ENCODE measurements at places on chromosomes 6 and 20.
A peak's percentile ranks its signal among the peaks of the same experiment; 100 is the strongest.

DNA sequence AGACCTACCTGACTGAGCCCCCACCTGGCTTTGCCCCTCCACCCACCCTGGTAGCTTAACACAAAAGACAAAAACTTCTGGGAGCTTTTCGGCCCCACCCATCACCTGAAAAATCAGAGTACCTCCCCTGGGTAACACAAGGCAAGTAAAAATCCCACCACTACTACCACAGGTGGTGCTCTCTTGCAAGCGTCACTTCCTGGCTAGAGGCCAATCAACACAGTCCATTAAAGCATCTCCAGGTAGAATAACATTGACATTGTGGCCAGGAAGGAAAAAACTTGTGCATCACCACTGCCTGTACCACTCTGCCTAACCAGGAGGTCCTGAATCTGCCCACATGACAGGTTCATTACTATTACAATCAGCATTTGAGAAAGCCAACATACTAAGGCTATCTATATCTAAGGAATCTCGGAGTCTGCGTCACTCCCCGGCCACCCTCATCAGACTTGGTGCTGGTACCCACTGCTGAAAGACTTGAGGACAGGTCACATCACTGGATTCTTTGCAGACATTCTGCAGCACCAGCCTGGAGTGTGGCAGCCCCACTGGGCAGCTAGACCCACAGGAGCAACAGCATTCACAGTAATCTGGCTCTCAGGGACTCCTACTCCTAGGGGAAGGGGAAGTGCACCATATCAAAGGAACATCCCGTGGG, 125.9 kb downstream of the CDK19 start:
- no peak for DNase-seq

DNA sequence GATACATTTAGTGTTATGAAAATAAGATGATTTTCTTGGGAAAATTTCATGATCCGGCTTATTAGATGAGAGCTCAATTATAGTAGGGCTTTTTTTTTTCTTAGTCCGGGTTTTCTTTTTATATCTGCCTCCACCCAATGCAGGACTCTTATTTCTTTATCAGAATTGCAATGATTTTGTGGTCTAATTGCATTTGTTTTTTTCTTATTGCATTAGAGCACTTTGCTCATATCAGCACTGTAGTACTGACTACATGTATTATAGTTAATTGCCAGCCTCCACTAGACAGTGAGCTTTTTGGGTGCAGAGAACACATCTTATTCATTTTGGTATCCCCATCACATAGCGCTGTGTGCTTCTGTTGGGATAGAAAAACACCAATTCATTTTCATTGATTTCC, 50.0 kb downstream of the FBXO5 start:
- DNase-seq = no peak

- DNase-seq = no peak
Observed at GRCh38 chr6:170475118-170475517, 78.0 kb downstream of the PSMB1 start.

DNA sequence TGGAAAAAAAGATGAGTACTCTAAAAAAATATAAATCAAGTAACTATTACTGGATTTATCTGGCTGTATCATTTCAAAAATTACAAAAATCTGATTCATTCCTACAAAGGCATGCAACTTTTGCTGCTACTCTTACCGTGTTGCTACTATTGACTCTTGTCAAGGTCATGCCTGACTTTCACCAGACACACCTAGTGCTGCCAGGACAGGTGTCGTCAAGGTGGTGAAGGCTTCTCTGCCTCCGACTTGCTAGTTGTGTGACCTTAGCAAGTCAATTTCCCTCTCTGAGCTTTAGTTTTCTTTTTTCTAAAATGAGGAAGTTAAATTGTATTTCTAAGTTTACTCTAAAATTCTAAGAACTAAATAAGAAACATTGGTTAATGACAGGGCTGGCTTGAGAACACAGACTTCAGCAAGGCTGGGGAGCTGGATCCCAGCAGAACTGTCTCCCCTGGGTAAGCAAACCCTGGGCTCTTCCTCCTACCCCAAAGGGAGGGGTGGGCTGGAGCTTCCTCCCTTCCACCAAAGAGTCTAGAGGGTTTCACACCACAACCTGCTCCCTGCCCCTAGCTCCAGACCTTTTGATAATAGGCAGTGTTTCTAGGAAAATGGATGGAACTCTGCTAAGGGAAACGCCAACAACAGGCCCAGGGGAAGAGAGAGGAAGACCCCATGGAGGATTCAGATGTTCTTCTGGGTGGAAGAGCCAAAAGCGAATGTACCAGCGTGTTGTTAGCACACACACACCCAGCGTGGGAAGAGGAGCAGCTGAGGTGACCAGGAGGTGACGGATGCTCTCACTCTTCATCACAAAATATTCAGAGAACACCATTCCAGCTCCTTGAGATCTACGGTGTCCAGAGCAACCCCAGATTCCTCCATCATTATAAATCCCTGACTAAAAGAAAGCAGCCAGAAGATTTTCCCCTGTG, 47.9 kb upstream of the CITED2 start:
- DNase-seq = no peak

GRCh38 chr6:116568821-116569755, 2.2 kb upstream of the RWDD1 start:
- DNase-seq = no peak

DNA sequence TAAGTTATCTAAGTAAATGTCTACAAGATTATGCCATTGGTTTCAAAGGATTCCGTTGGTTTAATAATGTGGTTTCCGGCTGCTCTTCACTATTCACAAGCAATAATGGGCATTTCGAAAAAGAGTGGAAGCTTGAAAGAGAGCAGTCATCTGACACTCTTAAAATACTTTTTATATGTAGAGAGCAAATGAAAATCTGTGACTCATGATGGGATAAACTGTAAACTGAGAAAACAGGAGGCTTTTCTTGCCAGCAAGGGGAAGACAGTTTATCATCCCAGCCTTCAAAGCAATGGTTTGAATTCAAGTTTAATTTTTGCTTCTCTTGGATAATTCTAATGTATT, 145.7 kb downstream of the KHDC1L start:
- DNase-seq = no peak

GRCh38 chr6:77678048-77678447, 25.2 kb downstream of the MEI4 start:
- no peak for DNase-seq

DNA sequence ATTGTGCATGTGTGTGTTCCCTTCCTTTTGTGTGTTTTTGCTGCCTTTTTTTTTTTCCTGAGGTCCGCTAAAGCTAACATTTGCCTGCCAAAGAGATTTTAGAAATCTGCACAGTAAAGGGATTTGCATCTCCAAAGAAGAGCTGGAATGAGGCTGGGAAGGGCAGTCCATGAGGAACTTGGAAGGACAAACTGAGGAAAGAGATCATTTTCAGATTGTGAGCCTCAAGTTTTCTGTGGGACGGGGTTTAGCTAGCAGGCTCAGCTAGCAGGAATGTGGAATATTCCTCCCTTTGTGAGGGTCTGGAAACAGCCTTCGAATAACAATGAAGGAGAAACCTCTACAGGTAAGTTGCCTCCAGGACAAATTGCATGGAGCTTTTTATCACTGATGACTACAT, 3.8 kb downstream of the INSM1 start:
- DNase-seq = no peak

GRCh38 chr6:53134601-53135235, 13.9 kb downstream of the GCM1 start:
- no peak for DNase-seq

DNA sequence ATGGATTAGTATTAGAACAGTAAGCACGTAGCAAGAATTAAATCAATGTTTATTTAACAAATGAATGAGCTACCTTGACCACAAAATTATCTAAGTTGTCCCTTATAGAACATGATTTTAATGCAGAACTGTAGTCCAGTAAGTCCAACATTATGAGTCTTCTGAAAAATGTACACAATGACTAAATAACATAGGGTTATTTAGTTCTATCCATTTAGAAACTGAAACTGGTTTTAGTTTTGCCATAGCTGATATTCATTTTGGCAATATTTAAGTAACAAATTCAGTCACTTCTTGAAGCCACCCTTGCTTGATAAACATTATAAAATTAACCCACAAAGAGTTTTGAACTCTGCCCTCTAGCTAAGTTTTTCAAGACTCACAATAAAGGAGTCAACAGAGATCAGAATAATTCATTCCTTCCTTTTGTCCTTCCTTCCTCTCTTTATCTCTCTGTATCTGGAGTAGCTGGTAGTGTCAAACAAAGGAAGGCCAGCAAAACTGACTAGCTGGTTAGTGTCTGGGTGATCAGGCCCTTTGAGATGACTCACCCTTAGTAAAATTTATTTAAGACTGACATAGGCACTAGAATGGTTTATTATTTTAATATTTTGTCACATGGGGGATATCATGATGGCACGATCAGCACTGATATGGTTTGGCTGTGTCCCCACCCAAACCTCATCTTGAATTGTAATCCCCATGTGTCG, 115.1 kb downstream of the BTBD9 start:
- DNase-seq = no peak

DNA sequence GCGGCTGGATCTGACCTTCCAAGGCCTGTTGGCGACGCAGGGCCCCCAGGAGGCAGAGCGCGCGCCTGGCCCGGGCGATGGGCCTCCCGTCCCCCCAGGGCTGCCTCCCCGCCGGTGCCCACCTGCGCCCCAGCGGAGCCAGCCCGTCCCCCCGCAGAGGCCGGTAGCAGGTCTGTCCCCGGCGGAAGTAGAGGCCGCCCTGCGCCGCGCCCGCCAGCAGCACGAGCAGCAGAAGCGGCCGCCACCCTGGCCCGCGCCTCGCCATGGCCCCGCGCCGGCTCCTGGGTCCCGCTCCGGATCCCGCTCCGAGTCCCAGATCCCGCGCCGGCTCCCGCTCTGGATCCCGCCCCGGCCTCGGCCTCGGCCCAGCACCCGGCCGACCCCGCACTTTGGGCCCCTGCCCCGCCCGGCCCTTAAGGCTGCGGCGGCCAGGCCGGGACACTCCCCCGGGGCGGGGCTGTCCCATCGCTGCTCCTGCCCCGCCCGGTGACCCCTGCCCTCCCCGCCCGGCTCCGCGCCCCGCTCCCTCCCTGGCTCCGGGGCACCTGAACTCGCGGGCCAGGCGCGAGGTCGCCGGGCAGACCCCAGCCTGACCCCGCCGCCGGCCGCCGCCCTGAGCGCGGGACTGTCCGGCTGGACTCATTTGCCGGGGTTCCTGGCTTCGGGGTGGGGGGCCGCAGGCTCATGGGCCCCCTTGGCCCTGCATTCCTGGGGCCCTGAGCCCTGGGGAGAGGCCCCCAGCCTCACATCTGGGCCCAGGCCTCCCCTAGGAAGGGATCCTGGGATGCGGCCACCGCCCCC, at the start of gene CTSZ:
Gene CTSZ (minus strand): TSS at position 391 of the 801 bp plus-strand sequence. CDS start 126 bp downstream, at position 265.
- DNase-seq = peak; percentile 66

DNA sequence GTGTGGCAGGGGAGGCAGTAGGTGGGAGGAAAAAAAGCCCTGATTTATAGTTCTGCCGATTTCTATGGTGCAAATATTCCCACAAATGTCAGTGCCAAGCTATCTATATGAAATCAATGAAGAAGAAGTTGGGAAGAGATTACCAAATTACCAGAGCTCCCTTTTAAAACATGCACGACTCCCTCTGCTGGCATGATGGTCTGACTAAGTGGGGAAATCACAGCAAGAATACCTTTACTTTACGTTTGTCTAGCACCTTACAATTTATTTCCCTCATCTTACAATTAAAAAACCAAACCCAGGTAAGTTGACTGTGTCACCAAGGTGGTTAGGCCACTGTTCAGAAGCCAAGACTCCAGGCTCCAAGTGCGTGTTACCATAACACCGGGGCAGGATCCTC, 55.6 kb downstream of the AGPAT4 start:
- no peak for DNase-seq

DNA sequence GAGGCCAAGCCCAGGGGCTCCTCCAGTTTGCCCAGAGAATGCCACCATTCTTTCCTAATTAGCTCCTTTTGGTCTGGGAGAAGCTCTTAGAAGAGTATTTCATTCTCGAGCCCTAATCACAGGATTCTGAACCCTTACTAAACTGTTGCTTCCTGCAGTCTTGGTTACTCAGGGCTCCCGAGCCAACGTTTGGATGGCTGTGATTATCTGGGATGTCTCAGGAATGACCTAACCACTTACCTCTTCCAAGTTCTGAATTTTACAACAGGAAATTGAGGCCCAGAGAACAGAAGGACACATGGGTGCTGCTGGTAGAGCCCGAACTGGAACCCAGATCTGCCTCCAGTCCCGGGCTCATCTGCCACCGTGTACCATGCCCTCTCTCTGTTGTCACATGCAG, 22.2 kb upstream of the PNPLA1 start:
- no peak for DNase-seq

DNA sequence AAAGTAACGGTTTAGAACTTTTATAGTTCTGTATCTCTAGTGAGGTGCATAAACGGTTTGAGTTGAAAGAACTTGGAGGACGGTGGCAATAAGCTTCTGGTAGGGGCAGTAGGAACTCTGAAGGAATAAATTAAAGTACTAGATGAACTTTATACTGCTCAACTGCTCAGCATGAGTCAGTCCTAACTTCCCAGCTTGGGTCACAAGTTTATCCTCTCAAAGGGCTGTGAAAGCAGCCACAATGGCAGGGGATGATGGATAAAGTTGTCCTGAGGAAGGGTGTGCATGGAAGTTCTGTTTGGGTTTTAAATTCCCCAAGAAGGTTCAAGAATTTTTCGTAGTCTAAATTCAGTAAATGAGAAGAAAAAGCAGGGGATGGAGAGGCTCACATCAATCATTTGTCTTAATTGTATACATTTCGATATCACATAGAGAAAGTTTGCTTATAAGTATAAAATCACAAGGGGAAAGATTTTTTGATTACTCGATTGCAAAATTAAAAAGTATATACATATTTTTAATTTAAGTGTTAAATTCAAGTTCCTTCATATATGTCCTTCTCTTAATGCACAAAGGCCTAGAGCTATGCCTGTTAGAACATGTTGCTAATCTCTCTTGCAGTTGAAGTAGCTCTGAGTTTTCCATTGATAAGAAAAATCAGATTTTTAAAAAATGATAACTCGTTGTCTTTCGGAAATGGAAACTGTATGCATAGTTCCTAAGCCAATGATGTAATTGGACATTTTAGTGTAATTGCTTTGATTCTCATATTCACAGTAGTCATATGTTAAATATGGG, 55.3 kb upstream of the JAG1 start:
- no peak for DNase-seq

DNA sequence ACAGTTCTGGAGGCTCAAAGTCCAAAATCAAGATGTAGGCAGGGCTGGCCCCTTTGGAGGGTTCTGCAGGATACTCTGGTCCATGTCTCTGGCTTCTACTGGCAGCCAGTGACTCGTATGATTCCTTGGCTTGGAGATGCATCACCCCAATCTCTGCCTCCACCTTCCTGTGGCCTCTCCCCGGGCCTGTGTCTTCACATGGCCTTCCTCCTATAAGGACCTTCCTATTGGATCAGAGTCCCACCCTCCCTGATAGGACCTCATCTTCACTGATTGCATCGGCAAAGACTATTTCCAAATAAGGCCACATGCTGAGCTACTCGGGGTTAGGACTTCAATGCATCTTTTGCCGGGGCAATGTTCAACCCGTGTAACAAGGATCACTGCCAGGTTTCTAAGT, 509.0 kb downstream of the CD83 start:
- no peak for DNase-seq

DNA sequence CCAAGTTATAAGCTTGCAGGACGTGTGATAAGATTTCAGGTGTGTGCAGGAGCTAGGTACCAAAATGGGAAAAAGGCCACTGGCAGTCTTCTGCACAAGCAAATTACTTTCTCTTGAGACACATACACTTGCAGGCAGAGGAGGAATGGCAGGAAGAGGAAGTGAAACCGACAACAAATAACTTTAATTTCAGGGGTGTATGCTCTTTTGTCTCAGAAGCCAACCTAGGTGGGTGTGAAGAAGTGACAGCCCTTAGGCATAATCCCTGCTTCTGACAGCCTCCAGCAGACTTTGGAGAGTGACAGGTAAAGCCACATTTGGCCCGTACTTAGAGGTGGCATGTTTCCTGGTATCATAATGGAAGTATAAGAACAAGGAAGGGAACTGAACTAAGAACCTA, 118.8 kb upstream of the TRAF3IP2 start:
- DNase-seq = no peak

GRCh38 chr6:109117346-109118035, 22.2 kb downstream of the CEP57L1 start:
- no peak for DNase-seq
